H54 (cell line): ENCODE measurements at places on chromosomes 11 and 22.

GRCh38 chr11:638631-639331, 1.7 kb downstream of the DRD4 start:
- no peak for DNase-seq

GRCh38 chr11:74004046-74004695, 4.7 kb downstream of the UCP3 start:
- no peak for DNase-seq

GRCh38 chr11:75346912-75347647, 4.4 kb downstream of the ARRB1 start:
- DNase-seq, result no peak

DNA sequence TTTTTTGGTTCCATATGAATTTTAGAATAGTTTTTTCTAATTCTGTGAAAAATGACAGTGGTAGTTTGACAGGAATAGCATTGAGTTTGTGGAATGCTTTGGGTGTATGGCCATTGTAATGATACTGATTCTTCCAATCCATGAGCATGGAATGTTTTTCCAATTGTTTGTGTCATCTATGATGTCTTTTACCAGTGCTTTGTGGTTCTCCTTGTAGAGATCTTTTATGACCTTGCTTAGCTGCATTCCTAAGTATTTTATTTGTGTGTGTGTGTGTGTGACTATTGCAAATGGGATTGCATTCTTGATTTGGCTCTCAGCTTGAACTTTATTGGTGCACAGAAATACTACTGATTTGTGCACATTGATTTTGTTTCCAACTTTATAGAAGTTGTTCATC, 3.0 kb upstream of the CSF2RB start:
- DNase-seq, result no peak

DNA sequence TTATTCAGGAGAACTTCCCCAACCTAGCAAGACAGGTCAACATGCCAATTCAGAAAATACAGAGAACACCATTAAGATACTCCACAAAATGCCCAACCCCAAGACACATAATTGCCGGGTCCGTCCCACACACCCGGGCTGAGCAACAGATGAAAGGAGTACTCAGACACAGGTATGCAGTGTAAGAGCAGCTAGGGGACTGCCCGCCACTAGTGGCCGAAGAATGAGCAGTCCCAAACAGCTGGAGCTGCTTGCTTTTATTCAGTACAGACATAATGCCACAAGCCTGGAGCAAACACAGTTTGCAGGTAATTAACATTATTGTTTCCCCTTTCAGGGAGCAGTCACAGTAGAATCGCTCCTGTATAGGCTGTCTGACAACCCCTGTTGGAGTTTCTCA, 364.6 kb downstream of the LUZP2 start:
- DNase-seq, result no peak

- no peak for DNase-seq
Observed at GRCh38 chr22:42222140-42222539, 48.3 kb downstream of the TCF20 start.

DNA sequence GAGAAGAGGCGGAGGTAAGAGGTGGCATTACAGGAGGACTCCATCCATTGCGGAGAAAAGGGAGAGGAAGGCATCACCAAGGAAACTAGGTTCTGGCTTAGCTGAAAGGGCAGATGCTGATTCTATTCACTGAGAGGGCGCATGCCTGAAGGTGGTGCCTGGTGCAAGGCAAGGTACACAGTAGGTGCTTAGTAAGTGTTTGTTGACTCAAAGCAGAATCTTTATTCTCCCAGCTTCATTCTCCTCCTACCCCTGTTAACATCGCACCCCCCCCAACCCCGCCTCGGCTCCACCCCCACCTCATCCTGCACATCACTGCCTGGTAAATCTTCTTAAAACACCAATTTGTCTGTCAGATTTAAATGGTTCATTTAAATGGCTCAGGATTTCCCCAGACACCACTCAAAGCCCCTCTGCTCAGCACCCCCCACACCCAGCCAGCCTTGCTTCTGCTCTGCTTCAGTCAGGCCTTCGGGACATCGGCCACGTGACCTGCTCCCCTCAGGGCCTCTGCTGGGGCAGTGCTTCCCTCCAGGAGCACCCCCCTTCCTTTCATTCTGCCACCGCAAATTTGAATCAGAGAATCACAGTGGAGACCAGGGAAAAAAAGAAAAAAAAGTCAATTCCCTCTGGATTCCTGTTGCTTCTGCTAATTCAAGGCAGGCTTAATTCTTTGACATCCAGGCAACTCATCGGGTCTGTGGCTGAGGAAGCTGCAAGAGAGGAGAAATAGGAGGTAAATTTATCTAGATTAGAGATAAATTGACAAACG, 17.8 kb upstream of the RCN1 start:
- DNase-seq, result no peak

DNA sequence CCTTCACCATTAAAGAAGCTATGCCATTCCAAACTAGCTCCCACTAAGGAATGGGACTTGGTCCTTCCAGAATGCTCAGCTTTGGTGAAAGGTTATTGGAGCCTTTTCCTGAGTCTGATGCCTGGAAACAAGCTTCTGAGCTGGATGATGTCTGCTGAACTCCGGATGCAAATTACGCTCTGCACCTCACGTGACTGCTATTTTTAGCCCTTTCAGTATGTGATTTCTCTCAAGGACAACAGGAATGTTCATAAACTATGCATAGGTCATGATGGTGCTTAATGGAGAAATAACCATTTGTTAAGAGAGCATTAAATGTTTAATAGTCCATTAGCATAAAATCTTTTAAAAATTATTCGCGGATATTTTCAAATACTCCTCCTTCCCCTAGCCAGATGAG, 631.4 kb upstream of the KIRREL3 start:
- DNase-seq, result no peak
